Stimulated activated CD8-positive, alpha-beta memory T cell treated with anti-CD3 and anti-CD28 coated beads, Interleukin-15, amount 100 ng/mL, for 1 hour (primary cell): ENCODE measurements at places on chromosomes 7 and 10.

- no peak for DNase-seq
Measured at GRCh38 chr10:96366508-96366907, 7.7 kb upstream of the OPALIN start.

- no peak for DNase-seq
Measured at GRCh38 chr10:119131512-119132240, 27.8 kb downstream of the DENND10 start.

DNA sequence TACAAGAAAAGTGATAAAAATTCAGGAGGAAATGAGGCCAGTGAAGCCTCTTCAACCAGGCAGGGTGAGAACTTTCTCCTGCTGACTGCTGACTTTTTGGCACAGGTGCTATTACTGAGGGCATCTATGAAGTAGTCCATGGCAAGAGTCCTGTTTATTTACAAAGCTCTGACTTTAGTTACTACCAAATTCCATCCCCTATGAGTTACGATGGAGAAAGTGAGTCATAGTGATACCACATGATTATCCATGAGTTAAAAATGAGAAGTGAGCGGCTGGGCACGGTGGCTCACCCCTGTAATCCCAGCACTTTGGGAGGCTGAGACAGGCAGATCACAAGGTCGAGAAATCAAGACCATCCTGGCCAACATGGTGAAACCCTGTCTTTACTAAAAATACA is 19.9 kb downstream of the CCDC3 start:
- no peak for DNase-seq

DNA sequence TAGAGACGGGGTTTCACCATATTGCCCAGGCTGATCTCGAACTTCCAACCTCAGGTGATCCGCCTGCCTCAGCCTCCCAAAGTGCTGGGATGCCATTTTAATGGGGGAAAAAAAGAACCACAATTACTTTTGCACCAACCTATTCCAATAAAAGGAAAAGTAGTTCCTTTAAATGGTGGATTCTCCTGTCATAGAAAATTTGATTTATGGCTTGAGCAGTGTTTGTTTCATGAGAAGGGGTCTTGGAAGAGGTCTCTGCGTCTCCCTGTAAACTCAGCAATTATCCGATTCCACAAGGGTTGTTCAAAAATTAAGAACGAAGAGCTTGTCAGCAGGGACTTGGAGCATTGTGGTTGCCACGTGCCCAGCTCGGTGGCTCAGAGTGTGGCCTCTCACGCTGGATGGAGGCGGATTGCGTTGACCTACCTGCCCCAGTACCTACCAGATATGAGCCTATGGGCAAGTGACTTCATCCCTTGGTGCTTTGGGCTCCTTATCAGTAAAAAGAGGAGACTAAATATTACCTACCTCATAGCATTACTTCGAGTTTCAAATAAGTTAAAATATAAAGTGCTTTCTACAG is 2.8 kb upstream of the TRIP6 start:
- DNase-seq, result no peak

DNA sequence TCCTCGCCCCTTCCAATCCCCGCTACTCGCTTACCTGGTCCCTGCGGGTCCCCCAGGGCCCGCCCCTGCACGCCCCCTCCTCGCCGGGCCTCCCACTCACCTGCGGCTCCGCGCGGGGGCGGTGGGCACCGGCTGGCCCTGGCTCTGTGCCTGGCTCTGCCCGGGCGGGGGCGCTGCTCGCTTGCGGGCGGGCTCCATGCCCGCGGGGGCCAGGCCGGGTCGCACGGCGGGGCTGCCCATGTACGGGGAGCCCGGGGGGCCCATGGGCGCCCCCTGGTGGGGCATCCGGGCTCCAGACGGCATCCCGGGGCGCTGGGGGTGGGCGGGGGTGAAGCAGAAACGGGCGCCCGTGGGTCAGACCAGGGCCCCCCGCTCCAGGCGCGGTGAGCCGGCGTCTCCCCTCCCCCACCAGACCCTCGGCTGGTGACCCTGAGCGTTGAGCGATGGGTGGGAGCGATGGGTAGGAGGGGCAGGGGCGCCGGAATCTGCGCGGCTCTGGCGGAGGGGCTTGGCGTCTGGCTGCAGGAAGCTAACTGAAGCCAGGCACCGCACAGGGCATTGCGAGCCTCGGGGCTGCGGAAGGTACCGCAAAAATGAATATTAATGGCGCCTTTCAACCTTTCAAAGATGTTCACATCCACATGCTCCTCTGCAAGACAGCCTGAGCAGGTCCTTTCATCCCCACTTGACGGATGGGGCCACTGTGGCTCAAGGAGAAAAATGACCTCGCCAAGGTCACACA is 3.0 kb downstream of the SMARCD3 start:
- DNase-seq, result peak; percentile 34

DNA sequence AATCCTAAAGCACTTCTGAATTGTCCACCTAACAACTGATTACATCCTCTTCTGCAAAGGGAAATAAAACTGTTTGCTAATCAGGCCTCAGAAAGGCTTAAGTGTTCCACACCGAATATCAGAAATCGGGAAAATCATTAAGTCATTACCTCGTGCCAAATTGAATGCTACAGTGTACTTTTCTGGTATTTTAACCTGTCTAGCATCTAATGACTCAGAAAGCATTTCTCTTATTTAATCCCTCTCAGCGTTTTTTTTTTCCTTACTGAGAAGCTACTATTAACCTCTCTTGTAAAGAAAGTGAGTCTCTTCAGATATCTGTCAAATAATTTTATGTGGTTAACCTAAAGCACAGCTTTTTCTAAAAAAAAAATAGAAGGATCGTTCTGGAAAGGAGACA is 28.6 kb downstream of the VIM start:
- DNase-seq, result no peak
